ENCODE measurements at places on chromosomes 2 and 18. TPM values are rescaled to one million over a fixed set of nuclear protein-coding genes. Genes with fewer than 3 reads are reported as not detected.

GRCh38 chr2:121094101-121094500 lies 190.9 kb downstream of the TFCP2L1 start:
- DNase-seq, result no peak

- no peak for DNase-seq
Observed at GRCh38 chr2:136718273-136718672, 47.1 kb upstream of the THSD7B start.

- no peak for DNase-seq
Observed at GRCh38 chr18:31576670-31577069, 15.0 kb upstream of the TTR start.

DNA sequence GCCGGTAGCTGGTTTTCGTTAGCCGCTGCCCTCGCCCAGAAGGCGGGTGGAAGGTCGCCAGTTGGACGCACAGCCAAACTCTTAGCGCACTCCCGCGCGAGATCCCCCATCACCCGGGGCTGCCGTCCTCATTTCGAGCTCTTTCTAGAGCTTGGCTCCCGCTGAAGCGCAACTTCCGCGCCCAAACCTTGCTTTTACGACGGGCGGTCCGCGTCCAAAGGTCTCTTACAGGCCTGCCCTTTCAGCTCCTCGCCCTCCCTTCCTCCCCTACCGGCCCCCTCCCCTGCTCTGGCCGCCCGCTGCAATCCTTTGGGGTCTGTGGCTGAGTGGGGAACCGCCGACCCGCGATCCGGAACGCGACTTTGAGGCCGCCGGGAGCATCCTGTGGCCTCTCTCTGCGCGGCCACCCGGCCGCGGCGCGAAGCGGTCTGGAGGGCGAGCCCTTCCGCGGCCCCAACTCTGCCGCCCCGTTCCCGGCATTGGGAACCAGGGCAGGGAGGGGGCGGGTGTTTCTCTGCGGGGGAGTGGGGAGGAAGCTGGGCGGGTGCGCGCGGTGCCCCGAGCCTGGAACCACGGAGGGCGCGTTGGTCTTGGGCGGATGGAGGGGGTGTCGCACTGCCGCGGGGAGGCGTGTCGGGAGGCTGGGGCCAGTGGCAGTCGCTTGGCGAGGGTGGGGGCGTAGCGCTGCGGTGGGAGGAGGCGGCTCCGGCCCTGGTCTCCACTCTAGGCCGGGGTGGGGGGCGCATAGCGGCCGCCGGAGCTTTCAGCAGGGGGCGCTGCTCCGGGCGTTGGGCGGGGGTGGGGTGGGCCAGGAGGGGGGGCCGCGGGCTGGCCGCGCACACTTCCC lies at the start of gene GDF7:
Gene GDF7 (plus strand): TSS at position 841 of the 847 bp plus-strand sequence. CDS start 96 bp downstream, outside the sequence.
- DNase-seq, result no peak

DNA sequence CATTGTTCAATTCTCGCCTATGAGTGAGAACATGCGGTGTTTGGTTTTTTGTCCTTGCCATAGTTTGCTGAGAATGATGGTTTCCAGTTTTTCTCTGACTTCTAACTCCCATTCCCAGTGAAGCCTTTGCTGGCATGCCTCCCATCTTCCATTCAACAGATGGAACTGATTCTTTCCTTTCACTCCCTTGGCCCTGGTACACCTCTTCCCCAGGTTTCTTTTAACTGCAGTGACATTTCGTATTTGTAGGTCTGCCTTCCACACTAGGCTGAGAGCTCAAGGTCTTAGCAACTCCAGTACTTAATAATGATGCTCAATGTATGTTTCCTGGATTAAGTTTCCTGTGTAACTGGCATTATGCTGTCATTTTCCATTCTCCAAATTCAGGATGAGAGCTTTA lies 48.5 kb downstream of the GAREM1 start:
- DNase-seq, result no peak

- peak; percentile 50 for DNase-seq
Observed at GRCh38 chr2:128473175-128474035, 154.7 kb upstream of the HS6ST1 start.

GRCh38 chr18:79549638-79550000 lies 130.0 kb upstream of the CTDP1 start:
- no peak for DNase-seq

- no peak for DNase-seq
Observed at GRCh38 chr2:110717734-110718133, 14.6 kb upstream of the ACOXL start.

The LOXHD1 gene
- 0.30 TPM for polyA plus RNA-seq

The KIF1A gene
- 0.01 TPM for polyA plus RNA-seq

The ATRAID gene
- 89.3 TPM for polyA plus RNA-seq

The SIGLEC15 gene
- not detected for polyA plus RNA-seq

The TMSB10 gene
- polyA plus RNA-seq, result 317 TPM

The CFAP53 gene
- polyA plus RNA-seq, result 1.3 TPM

The AMER3 gene
- not detected for polyA plus RNA-seq

Data from psoas muscle (tissue), 8 donors.